LoVo (cell line): ENCODE measurements at places on chromosomes 16 and 17.

GRCh38 chr17:15944759-15945526 lies at the start of gene ADORA2B:
Gene ADORA2B, plus strand, starts transcription at chr17:15945130. Its CDS starts 119 bp downstream, at chr17:15945249.
- DNase-seq = peak; percentile 79

DNA sequence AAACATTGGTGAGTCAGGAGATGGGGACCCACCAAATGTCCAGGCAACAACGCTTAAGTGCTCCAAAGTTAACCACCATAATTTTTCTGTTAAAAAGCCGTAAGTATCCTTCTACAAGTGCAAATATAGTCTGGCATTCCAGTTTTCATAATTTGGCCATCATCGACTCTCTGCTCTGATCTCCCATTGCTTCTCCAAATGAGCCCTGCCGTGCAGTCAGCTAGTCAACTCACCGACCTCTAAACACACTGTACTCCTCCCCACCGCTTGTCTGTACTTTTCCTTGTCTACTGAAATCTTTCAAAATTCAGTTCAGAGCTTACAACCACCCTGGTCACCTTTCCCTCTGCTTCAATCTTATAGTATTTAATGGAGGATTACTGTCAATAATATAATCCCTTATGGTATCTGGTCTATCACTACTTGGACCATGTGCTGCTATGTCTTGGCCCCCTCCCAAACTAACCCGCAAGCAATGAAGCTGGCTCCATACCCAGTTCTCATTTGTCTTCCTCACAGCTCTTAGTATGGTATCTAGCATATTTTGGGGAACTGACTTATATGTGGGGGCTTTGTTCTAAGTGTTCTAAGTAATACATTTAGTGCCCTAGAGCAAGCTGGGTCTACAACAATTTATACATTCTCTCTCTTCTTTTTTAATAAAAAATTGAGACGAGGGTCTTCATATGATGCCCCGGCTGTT lies 52.7 kb upstream of the SLC25A19 start:
- no peak for DNase-seq

GRCh38 chr16:70438585-70438968 lies 323 bp downstream of the ST3GAL2 start:
- DNase-seq = no peak

- no peak for DNase-seq
These were observed 22.1 kb downstream of the SLC7A6 start for GRCh38 chr16:68286153-68287074.

GRCh38 chr16:89093602-89094251 lies at the start of gene ACSF3:
Gene ACSF3, plus strand, starts transcription at chr16:89093852. Its CDS starts 6,830 bp downstream, at chr16:89100682.
- DNase-seq = peak; percentile 56

- peak; percentile 16 for DNase-seq
These were observed 670 bp downstream of the RPS2 start for GRCh38 chr16:1963806-1964505.

DNA sequence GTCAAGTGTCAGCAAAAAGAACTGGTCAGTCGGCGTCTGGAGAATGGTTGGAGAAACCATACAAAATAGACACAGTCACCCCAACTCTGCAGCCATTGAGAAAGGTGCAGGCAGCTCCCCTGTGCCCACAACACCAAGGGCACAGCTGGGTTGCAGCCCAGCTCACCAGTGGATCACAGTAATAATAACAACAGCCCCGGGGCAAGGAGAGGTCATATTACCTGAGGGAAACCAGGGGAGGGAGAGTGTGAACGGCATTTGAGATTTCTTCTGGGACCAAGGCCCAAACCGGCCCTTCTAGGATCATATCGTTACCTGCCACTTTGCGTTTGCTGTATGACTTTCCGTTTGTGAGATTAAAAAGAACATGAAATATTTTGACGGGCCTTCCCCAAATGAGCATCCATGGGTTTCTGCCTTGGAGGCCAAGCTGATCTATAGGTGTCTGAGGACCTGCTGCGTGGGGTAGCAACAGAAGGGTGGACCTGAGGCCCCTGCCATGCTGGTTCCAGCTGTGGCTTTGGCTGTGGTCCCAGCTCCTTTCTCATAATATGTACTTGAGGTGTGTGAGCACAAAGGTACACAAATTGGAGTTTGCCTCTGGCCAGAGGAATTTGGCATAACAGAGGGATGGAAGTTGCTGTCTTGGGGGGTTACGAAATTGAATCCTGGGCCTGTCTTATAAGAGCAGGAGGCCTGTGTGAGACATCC lies 154.6 kb downstream of the CMIP start:
- no peak for DNase-seq

DNA sequence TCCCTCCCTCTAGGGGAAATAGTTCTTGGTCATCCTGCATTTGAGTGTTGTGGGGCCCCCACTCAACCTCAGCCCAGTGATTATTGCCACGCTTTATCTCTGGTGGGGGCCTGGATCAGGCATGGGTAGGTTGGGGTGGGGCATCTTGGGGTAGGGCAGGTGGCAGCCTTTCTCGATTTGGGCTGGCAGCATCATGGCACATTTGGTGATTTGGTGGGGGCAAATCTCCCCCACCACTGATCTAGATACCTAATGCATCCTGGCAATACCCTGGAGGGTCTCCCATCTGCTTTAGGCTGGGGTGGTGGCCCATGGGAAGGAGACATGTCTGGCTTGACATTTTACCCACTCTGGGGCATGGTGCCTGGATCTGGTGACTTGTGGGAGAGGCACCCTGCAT lies 40.2 kb downstream of the NLRP1 start:
- no peak for DNase-seq

DNA sequence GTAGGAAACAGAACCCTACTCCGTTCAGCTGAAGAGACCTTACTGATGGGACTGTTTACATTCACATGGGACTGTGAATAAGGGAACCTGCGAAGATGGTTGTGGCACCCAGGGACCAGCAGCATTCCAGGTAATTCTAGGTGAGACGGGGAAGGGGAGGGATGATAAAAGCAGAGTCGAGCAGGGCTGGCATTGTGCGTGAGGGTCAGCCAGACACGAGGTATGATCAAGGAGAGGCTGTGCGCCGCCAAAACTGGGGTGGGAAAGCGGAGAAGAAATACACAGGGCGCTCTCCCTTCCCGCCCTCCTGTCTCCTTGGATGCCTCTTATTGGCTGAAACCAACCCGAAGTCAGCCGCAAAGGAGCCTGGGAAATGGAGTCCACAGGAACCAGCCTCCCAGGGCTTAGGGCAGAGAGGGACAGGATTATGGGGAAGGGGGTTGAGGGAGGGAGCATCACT lies 38.4 kb upstream of the CSNK2A2 start:
- peak; percentile 57 for DNase-seq

GRCh38 chr16:74756203-74756602 lies 18.4 kb downstream of the FA2H start:
- no peak for DNase-seq

- DNase-seq = no peak
These were observed 14.1 kb downstream of the NUP88 start for GRCh38 chr17:5405400-5405799.

DNA sequence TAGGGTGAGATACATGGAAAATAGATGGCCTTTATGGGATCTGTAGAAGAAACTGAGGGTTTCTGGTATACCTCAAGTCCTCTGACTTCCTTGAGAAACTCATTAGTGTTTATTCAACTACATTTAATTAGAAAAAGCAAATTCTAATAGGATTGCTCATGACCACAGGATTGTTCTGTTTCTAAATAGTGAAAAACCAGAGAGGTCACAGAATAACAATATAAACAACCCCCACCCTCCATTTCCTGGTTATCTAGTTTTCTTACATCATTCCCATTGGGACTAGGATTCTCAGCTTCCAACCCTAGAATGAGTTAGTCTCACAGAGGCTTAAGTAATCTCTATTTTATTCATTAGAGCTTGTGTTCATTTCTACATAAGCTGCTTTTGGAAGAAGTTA lies 30.0 kb downstream of the SF3B3 start:
- no peak for DNase-seq

DNA sequence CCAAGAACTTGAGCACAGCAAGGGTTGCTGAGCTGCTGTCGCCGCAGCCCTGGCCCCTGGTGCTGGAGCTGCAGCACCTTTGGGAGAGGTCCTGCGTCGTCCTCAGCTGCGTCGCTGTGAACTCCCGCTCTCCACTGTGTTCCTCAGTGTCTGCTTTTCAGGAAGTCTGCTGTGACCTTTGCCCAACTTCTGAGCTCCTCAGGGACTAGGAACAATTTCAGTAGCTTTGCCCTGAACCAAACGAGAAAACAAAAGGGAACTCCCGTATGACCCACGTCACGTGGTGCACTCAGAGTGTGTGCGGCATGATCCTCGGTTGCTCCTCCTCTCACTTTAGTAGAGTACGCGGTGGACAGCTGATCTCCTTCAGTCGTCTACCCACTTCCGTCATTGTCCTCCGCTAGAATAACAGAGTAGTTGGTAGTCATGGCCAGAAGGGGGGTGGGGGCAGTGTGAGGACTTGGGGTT lies 44.2 kb downstream of the WDR45B start:
- no peak for DNase-seq

DNA sequence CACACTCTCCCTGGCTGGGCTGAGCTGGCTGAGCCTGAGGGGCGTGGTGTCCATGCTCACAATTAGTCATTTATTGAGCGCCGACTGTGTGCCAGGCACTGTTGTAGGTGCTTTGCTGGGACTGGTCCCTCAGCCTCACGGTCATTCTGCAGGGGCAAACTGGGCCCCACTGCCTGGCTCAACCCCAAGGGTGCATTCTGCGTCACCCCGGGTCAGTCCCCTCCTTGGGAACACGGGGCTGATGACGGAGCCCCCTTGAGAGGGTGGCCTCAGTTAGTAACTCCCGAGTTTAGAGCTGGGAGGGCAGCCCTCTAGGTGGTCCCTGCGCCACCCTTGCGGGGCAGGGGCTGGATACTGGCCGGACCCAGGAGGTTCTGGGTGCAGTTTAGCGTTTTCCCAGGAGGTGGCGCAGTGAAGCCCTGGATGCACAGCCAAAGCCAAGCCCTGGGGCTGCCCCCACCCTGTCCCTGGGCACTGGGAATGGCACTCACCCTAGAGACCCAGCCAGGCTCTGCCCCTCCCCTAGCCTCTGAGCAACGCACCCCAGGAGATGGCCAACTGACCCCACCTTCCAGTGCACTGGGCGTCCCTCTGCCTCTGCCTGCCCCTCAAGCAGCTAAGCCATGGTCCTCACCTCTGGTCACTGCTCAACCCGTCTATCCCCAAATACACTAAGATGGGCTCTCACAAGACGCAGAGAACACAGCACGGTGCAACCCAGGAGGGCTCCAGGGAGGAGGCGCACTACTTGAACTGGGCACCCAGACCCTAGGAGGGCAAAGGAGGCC lies 243.2 kb upstream of the GSE1 start:
- no peak for DNase-seq

DNA sequence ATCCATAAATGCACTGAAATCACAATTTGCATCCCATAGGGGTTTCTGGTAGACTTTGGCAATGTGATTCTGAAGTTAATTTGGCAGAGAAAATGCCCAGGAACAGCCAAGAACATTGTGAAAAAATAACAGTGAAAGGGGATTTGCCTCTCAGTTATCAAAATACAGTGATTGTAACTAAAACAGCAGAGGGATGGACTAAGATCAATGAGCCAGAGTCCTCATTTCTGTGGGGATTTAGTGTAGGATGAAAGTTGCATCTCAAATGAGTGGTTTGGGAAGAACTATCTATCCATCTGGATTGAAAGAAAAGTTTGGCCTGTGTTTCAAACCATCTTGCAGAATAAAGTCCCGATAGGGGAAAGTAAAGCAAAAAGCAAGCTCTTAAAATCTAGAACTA lies 28.1 kb downstream of the MYBBP1A start:
- no peak for DNase-seq

DNA sequence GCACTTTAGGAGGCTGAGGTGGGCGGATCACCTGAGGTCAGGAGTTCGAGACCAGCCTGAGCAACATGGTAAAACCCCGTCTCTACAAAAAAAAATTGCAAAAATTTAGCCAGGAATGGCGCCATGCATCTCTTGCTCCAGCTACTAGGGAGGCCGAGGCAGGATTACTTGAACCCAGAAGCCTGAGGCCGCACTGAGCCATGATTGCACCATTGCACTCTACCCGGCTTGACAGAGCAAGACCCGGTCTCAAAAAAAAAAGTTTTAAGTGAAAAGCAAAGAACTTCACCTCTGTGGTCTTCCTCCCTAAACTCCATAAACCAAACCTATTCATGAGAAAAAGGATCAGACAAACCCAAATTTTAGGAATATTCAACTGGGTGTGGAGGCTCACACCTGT lies 7.0 kb downstream of the CD2BP2 start:
- no peak for DNase-seq

DNA sequence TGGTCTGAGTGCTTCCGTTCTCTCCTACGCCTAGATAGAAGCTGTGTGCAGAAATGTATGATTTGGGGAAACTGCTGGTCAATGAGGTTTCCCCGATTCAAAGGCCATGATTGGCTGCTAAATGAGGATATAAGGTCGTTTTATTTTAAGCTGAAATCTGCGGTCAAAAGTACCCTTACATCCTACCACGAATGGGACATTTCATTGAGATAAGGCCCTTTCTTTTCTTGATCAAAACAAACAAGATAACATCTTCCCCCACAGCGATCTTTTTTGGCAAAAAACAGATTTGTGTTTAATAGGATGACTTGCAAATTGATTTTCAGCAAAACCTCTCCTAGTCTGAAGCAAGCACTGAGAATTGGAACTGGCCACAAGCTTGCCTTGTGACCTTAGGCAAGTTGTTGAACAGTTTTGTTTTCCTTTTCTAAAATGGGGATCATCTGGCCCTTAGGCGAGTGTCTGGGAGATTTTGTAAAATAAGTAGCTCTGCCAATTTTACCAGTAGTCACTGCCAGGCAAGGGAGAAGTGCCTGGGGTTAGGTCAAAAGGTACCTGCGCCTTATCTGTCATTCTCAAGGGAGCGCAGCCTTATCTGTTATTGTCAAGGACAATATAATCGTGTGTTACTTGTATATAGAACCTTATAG lies 635 bp downstream of the SCPEP1 start:
- DNase-seq = no peak

DNA sequence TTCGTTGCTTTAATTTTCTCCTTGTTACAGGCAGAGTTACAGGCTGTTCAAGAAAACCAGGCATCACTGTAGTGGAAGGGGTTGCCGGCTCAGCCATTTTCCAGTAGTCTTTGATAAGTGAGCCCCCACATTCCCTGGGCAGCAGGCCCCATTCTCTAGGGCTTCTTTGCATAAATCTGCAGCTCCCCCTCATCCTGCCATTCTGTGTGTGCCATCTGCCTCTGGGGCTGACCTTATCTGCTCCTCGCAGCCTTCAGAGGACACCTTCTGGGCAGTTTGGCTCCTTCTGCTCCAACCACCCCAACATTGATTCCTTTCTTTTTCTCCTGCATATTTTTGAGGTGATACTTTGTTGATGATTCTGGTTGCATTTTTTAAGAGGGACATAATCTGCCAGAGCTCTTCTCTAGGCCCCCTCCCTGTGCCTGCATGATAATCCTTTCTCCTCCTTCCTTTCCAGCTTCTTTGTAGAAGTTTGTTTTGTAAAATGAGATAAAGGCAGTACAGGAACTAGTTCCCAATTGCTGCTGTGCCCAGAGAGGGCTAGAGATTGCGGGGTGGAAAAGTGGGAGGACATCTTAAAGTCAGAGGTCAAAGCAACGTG lies 17.1 kb downstream of the RND2 start:
- no peak for DNase-seq

DNA sequence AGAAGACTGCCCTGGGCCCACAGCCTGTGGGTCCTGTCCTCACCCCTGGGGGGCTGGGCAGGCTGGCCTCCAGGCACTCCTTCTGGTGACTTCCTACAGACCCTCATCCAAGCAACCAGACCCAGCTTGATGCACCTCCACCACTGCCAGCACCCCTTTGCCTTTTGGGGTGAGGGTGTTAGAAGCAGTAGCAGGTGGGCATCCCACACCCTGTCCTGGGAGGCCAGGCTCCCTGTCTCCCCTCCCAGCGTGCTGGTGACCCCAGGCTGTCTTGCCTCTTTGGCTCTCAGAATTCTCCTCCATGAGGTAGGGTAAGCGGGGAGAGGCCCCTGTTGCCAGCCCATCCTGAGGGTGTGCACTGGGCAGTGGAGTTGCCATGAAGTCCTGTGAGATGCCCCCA lies 33.4 kb downstream of the B9D1 start:
- no peak for DNase-seq
